ENCODE measurements at places on chromosomes 5 and 9. TPM values are rescaled to one million over a fixed set of nuclear protein-coding genes. Genes with fewer than 3 reads are reported as not detected.

Gene FAM169A
- total RNA-seq = 63.1 TPM

DNA sequence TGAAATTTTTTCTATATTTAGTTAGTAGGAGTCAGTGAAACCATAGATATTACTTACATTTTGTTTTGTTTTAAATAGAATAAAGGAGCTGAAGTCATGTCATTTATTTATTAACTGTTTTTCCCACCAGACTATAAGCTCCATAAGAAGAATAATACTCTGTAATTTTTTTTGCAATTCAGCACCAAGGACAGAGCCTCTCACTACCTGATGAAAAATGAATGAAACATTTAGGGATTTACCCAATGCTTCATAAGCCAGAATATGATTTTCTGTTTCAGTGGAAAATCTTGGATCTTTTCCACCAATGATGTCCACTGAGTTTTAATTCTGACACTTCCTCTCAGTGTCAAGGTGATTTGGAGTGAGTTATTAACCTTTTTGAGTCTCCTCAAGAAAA is 624.9 kb upstream of the GRAMD2B start:
- H3K36me3 ChIP-seq = peaks cover 2% of the 10 kb centered on the region
- no peaks in the 10 kb centered on the region for H3K27me3 ChIP-seq
- H3K4me1 ChIP-seq = peaks cover 2% of the 10 kb centered on the region
- H3K4me3 ChIP-seq = no peak overlapping the region
- no peak for DNase-seq

- DNase-seq = no peak
- no peak overlapping the region for H3K27ac ChIP-seq
- no peak overlapping the region for H3K4me3 ChIP-seq
These were observed 23.7 kb downstream of the KDM4C start for GRCh38 chr9:6781476-6781875.

GRCh38 chr5:110441035-110441434 is 285.4 kb downstream of the TMEM232 start:
- no peak overlapping the region for H3K27ac ChIP-seq
- no peaks in the 10 kb centered on the region for H3K4me1 ChIP-seq
- no peak overlapping the region for H3K4me3 ChIP-seq
- H3K27me3 ChIP-seq = no peaks in the 10 kb centered on the region

GRCh38 chr9:71353720-71354119 is 232.3 kb upstream of the TRPM3 start:
- no peak overlapping the region for H3K27ac ChIP-seq
- H3K36me3 ChIP-seq = no peaks in the 10 kb centered on the region
- DNase-seq = no peak
- H3K4me3 ChIP-seq = no peak overlapping the region
- no peaks in the 10 kb centered on the region for H3K27me3 ChIP-seq

DNA sequence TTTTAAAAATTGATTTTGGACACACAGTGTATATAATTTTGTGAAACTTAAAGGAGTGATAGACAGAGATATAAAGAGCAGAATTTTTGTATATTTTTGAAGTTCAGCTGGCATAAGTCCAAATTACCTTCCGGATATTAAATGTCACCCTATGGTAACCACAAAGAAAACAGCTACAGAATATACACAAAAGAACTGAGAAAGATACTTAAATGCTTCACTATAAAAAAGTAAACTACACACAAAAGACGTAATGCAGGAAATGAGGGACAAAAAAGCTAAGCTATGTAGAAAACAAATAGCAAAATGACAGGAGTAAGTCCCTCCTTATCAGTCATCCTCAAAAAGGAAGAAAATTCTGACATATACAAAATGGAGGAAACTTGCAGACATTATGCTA is 29.4 kb downstream of the HACD4 start:
- no peak overlapping the region for H3K27ac ChIP-seq
- H3K36me3 ChIP-seq = peaks cover 4% of the 10 kb centered on the region
- peaks cover 3% of the 10 kb centered on the region for H3K4me1 ChIP-seq
- no peak overlapping the region for H3K4me3 ChIP-seq

DNA sequence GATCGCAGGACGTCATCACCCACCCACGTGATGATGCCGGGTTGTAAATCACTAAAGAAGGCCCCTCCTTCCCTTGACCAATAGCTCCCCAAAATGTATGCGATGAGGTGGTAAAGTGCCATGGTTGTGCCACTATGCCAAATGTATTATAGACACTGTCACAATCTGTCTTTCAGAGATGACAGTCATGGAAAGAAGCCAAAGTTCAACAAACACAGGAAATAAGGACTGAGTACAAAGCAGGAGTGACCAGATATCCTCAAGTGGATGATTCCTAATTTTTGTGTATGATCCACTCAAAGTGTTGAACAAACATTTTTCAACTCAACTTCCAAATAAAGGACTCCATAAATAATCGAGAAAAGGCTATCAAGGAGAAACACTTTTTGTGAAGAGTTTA is 12.5 kb downstream of the GLIS3 start:
- no peak overlapping the region for H3K4me3 ChIP-seq
- DNase-seq = no peak
- no peaks in the 10 kb centered on the region for H3K27me3 ChIP-seq
- no peaks in the 10 kb centered on the region for H3K4me1 ChIP-seq
- H3K27ac ChIP-seq = no peak overlapping the region
- no peaks in the 10 kb centered on the region for H3K36me3 ChIP-seq

GRCh38 chr9:1083325-1083913 is 33.3 kb downstream of the DMRT2 start:
- no peak overlapping the region for H3K27ac ChIP-seq
- no peaks in the 10 kb centered on the region for H3K27me3 ChIP-seq
- no peak for DNase-seq

- H3K36me3 ChIP-seq = peaks cover 14% of the 10 kb centered on the region
- no peaks in the 10 kb centered on the region for H3K27me3 ChIP-seq
- H3K4me1 ChIP-seq = peaks cover 3% of the 10 kb centered on the region
- no peak overlapping the region for H3K4me3 ChIP-seq
- no peak overlapping the region for H3K27ac ChIP-seq
These were observed 5.5 kb downstream of the DIAPH1 start for GRCh38 chr5:141613344-141613743.
